ENCODE measurements at places on chromosomes 7 and 10.

- no peak for DNase-seq
These were observed 5.4 kb upstream of the PDE1C start for GRCh38 chr7:32075612-32076011.

DNA sequence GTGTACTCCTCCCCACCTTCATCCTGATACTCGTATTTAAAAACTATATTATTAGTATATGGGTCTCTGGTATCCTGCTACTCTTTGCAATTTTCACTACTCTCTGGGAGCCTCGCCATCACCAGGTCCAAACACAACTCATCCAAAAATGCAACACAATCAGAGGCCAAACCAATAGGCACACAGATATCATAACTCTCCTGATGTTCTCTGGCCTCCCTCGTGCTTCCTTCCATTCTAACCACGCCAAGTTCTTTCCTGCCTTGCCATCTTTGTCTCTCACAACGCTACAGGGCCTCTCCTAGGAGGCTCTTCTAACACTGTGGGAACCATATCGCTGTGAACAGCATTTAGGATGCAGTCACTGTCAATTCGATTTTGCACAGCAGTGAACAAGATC is 7.3 kb downstream of the RHEB start:
- no peak for DNase-seq

GRCh38 chr7:9657257-9657656 is 1223.8 kb downstream of the NXPH1 start:
- no peak for DNase-seq

GRCh38 chr10:17335065-17335464 is 107.0 kb downstream of the VIM start:
- no peak for DNase-seq

- DNase-seq = no peak
These were observed 186.5 kb downstream of the ADK start for GRCh38 chr10:74337330-74338016.

DNA sequence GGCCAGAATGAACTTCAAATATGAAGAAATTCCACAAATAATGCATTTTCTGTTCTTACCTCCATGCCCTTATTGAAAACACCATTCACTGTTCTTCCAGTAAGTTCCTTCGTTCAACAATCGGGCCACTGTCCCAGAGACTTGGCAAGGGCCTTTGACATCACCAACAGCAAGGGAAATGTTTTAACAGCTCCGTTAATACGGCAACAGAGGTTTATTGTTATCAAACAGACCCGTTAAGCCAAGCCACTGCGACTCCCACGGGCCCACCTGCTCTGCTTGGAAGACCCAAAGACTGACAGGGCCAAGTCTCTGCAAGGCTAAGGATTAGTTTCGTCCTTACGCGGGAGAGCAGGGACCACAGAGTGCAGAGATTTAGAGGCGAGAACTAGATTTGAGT is 43.4 kb upstream of the LYZL1 start:
- DNase-seq = no peak

GRCh38 chr10:88500656-88501055 is 82.5 kb downstream of the RNLS start:
- no peak for DNase-seq

GRCh38 chr7:95469187-95469586 is 16.6 kb upstream of the ASB4 start:
- DNase-seq = no peak

- DNase-seq = no peak
These were observed 39.7 kb downstream of the TES start for GRCh38 chr7:116249969-116250553.

- DNase-seq = no peak
These were observed 45.2 kb downstream of the MTERF1 start for GRCh38 chr7:91835091-91835825.

GRCh38 chr7:122544463-122544862 is 154.5 kb downstream of the RNF133 start:
- DNase-seq = no peak

GRCh38 chr10:100209303-100209702 is 20.1 kb downstream of the CHUK start:
- DNase-seq = no peak

GRCh38 chr10:69643779-69644657 is 14.0 kb downstream of the FAM241B start:
- no peak for DNase-seq

- DNase-seq = no peak
These were observed 162.6 kb upstream of the AKR1E2 start for GRCh38 chr10:4663162-4663992.

DNA sequence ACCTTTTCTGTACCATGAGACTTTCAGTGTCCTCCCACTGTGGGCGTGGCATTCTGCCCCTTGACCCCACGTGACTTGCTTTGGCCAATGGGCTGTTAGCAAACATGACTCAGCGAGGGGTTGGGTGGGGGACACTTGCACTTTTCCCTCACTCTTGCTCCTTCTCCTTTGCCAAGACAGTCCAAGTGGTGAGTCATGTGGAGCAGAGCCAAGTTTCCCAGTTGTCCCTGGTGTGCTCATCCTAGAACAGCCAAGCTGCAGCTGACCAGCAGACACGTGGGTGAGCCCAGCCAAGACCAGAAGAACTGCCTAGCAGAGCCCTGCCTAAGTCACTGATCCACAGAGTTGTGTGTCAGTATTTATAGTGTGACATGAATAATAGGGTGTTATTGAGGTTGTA is 82.8 kb upstream of the CPXM2 start:
- no peak for DNase-seq

GRCh38 chr7:116861717-116862116 is 670 bp upstream of the CAPZA2 start:
- no peak for DNase-seq

- DNase-seq = no peak
These were observed 94.3 kb upstream of the SORCS3 start for GRCh38 chr10:104546756-104547155.

DNA sequence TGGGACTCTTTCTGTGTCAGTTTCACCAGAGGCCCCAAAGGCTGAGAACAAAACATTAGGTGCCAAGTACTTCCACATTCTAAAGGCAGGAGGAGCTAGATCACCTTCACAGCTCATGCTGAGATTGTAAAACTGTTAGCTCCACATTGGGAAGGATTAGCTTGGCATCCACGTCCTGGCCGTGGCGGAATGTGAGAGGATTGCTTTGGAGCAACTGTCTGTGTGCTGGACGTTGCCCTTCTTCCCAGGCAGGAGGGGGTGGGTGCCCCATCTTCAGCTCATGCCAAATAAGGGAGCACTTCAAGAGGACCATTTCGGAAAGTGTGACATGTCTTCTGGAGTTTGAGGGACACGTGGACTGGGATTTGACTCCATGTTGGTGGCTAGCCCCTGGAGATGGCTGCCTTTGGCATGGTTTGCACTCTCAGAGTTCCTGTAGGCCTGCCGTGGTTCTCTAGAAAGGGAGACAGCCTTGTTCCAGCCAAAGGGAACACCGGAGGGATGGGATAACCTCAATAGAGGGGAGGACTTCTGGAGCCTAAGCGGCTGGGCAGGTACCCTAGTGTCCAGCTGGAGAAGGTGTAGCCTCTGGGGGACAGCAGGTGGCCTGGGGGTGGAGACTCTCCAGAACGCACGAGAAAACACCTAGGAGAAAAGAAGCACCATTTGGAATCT is 19.9 kb upstream of the FMC1 start:
- no peak for DNase-seq

- DNase-seq = no peak
These were observed 166.1 kb upstream of the KIAA1217 start for GRCh38 chr10:24042884-24043283.

DNA sequence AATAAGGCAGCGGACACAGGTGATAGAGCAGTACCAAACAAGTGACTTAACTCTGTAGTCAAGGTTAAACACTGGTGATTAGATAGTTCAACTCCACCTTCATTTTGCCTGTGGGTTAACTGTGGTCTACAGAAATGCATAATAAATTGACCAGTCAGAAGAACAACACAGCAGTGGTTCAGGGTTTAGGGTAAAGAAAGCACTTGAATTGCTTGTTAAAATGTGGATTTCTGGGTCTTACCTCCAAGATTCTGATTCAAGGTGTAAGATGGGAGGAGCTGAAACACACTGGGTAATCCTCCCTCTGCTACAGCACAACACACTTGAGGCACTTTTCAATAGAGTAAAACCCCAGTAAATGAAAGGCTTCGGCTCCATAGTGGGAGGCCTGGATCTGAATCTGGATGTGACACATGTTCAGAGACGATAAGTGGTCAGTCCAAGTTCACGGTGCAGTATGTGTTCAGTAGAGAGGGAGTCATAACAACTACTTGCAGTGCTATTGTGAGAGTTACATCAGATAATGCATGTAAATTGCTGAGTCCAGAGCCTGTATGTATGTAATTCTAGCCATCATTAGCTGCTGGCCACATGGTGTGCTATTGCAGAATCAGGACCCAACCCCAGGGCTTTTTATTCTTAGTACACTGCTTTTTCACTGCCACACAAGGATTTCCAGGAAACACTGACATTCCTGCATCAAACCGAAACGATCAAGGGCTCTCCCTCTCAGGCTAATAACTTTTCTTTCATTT is 141.7 kb downstream of the SORCS1 start:
- no peak for DNase-seq

- DNase-seq = no peak
These were observed 17.2 kb downstream of the INPP5F start for GRCh38 chr10:119742947-119743648.

DNA sequence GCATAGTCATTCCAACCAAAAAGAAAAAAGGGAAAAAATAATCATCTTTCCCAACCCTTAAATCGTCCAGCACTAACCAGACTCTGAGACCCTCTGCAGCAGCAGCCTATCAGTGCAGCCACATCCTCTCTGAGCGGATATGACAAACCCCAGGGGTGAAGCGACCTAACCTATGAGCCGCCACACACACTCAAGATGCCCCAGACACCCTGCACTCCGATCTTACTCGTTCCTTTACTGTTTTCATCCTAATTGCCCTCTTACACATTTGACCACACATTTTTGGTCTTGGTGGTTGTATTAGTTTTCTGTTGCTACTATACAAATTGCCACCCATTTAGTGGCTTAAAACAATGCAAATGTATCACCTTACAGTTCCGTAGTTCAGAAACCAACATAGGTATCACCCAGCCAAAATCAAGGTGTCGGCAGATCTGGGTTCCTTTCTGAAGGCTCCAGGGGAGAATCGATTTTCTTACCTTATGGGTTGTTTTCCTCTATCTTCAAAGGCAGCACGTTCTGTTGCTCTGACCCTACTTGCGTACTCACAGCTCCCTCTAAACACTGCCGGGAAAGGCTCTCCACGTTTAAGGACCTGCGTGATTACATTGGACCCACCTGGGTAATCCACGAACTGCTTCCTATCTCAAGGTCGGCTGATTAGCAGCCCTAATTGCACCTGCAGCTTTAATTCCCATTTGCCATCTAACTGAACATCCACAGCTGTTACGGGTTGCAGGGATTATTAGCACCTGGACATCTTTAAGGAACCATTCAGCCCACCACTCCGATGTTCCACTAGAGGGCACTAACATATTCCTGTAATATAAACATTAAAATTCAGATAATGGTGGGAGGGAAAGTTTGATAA is 37.3 kb upstream of the PRSS1 start:
- no peak for DNase-seq

DNA sequence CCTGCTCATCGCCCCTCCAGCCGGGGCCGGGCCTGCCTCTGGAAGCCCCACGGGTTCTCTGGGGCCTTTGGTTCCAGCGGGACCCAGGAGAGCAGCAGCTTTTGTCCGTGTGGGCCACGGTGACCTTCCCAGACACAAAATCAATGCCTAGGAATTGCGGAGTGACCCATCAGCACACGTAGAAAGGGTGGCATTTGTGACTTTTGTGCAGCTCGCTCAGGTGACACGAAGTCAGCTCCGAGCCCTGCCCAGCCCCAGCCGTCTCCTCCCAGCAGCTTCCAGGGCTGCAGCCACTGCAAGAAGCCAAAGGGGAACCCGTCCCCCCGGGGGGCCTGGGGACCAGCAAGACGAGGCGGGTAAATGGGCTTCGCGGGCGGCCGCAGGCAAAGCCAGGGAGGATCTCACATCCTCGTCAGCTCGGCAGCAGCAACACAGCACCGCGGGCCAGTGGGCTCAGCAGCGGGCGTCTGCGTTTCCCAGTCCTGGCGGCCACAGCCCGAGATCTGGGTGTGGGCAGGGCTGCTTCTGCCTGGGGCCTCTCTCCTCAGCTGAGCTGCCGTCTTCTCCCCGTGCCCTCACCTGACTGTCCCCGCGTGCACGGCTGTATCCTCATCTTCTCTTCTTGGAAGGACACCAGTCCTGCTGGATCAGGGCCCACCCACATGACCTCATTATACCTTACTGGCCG is 88.5 kb downstream of the PAXIP1 start:
- DNase-seq = no peak

DNA sequence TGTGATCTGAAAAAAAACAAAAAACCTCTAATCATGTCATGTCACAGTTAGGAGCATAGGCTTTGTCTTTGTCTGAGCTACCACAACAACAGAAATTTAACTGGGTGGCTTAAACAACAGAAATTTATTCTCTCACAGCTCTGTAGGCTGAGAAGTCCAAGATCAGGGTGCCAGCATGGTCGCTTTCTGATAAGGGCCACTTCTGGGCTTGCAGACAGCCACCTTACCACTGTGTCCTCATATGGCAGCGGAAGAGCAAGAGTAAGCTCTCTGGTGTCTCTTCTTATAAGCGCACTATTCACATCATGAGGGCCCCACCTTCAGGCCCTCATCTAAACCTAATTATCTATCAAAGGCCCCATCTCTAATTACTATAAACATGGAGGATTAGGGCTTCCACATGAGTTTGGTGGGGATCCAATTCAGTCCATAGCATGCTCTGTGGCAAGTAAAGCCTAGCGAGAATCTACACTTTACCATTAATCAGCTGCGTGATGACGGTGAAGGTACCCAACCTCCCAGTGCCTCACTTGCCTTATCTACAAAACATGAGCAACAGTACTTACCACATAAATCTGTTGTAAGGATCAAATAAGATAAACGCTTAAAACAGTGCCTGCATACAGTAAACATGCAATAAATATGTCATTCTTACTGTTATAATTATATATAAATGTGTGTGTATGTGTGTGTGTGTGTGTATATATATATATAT is 17.3 kb downstream of the ZNF438 start:
- DNase-seq = no peak

GRCh38 chr10:11017570-11018431 is at the start of gene CELF2:
Gene CELF2, plus strand, starts transcription at chr10:11017872. Its CDS starts 218 bp downstream, at chr10:11018090.
- peak; percentile 17 for DNase-seq

DNA sequence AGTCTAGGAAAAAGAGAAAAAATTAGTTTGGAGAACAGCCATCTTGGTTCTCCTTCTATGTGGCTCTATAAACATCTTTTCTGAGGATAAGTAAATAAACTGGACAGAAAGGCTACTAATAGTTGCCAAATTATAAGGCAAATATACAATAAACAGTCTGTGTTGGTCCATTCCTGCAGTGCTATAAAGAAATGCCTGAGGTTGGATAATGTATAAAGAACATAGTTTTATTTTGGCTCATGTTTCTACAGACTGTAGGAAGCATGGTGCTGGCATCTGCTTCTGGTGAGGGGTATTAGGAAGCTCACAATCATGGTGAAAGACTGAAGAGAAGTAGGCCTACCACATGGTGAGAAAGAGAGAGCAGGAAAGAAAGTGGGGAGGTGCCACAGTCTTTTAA is 209.7 kb downstream of the MACC1 start:
- no peak for DNase-seq

DNA sequence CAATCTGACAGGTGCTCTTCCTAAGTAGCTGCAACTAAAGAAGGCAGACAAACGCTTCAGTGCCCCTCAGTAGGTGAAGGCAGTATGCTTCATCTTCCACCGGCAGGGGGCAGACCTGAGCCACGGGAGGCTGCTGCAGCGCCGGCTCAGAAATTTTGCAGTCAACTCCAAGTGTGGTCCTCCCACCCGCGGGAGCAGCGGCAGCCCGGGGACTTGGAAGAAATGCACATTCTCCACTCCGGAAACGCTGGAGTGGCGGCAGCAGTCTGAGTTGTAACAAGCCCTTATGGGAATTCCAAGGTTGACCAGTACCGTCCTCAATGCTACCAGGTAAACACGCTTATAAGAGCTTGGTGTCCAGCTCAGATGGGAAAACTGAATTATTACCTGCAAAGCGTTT is 3.4 kb downstream of the IGFBP3 start:
- DNase-seq = peak; percentile 56

Data from stimulated activated CD8-positive, alpha-beta memory T cell treated with anti-CD3 and anti-CD28 coated beads, Interleukin-7, amount 100 ng/mL, for 1 hour (primary cell).